ENCODE measurements at places on chromosomes 4 and X. TPM values are rescaled to one million over a fixed set of nuclear protein-coding genes. Genes with fewer than 3 reads are reported as not detected.

The UCP1 gene
- total RNA-seq, result not detected

- no peak for DNase-seq
These were observed 498.0 kb upstream of the BOD1L1 start for GRCh38 chr4:14125375-14126129.

DNA sequence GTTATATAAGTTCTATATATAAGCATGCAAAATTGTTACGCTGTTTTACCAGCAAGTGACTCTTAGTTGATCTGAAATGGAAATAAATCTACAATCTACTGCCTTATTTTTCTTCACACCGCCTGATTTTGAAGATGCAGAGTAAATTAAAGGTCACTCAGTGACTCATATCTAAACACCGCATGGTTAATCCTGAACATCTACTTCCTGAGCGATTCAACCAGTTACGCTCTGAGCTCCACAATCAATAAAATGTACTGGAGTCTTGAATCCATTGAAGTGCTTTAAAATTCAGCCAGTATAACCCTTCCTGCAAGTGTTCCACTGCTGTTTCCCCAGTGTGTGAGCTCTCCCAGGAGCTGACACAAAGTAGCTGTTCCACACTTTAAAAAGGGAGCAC lies 192.8 kb downstream of the SLC7A11 start:
- no peak for DNase-seq

DNA sequence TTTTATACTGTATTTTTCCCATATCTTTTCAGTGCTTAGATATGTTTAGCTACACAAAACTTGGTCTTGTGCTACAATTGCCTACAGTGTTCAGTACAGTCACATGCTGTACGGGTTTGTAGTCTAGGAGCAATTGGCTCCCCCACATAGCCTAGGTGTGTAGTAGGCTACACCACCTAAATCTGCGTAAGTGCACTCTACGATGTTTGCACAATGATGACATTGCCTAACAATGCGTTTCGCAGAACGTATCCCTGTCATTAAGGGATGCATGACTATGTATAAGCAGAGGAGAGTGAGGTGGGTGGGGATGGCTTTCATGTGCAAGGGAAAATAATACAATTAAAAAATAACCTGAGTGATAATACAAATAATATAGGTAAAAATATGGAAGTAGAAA lies 131.4 kb downstream of the GBA3 start:
- no peak for DNase-seq

DNA sequence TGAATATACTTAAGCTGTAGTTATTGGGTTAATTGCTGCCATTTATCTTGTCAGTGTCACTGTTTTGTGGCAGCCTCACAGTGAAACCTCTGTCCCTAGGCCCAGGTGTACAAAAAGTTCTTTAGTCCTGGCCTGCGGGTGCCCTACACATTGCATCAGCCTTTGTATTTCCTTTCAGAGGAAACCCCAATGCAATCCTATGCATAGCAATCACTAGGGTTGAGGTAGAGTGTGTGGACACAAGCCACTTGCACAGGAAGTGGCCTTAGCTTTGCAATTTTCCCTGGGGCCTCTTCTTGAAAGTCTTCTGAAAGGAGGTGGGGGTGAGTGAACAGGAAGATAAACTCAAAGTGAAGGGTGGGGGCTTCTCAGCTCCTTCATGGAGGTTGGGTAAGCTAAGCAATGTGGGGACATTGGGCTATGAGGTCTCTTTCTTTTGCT lies 27.8 kb downstream of the VSIG4 start:
- DNase-seq, result no peak

- DNase-seq, result no peak
These were observed 57.6 kb upstream of the PRDM8 start for GRCh38 chr4:80139671-80140070.

DNA sequence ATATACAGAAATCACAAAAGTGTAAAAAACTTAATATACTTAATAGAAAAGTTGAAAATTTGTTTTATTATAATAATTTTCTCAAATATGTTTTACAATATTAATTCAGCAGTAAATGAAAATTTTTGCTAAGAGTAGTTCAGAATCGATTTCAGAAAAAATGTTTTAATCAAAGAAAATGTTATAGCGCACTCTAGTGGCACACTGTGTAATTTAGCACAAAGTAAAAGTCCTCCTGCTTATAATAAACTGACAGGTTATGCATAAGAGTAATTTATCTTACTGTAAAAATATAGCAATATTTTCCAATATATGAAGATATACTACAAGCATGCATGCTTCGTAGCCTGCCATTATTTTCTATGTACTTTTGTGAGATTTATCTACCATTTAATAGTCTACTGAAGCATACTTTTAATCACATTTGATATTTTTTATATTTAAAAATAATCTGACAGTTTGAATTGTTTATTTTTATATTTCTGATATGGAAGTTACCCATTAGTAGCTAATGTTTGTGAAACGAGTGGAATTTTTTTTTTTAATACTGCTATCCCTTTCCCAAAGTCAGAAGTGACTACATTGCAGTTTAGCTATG lies 217.9 kb upstream of the KLHL4 start:
- DNase-seq, result no peak

All from prostate gland (tissue), 2 donors.